ENCODE measurements at places on chromosomes 3 and 15.

DNA sequence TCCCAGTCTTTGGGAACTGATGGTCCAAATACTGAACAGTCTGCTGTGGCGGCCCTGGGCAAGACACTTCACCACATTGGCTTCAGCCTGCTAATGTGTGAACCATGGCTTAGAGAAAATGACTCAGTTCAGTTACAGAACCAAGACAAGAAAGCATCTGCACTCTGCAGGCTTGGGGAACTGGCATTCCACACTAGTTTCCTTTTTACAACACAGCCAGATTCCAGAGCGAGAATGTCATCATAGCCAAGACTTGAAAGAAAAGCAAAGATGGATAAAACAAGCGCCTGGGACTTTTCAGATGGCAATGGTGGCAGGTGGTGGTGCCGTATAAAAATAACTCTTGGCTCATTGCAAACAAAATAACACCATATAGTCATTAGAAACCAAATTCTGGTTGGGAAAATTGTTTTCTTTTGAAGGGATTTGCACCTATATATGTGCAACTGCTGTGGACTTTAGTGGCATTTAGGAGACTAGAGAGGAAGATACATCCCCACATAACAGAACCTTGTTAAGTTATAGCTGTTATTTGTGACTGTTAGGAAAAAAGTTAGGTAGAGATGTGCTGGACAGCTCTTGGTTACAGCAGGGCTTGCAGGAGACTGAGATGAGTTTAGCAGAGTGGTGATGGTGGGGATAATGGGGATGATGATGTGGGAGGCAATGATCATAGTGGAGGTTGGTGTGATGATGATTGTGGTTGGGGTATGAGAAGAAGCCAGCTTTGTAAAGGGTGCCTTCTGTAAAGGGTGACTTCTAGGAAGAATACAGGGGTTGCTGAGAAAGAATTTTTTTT is 273.6 kb downstream of the THRB start:
- DNase-seq, result peak; percentile 78

GRCh38 chr3:112579232-112579631 is 17.4 kb downstream of the SLC35A5 start:
- no peak for DNase-seq

DNA sequence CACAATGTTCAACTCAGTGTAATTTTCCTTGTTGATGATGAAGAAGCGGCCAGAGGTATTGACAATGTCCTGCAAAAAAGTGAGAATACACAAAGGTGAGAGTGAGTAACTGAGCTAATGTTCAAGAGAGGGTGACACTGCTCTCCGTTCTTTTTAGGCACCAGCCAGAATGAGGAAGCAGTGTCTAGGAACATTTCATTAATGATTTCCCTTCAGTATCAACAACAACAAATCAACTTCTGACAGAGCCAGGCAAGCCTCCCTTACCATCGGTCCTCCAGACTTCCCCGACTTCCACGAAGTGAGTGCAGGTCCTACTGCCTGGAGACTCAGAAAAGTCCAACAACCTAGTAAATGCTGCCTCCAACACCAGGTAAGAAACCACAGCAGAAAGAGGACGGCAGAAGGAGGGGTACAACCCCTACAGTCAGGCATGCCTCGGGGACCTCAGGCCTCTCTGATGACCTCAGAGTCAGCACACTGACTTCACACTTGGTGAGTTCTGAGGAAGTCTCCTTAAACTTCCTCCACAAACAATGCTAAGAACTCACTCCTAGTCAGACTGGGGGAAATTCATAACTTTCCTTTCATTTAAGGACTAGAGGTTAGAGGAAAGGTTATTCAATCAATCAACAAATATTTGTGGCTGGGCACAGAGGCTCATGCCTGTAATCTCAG is 62.7 kb downstream of the NPTN start:
- DNase-seq, result no peak

DNA sequence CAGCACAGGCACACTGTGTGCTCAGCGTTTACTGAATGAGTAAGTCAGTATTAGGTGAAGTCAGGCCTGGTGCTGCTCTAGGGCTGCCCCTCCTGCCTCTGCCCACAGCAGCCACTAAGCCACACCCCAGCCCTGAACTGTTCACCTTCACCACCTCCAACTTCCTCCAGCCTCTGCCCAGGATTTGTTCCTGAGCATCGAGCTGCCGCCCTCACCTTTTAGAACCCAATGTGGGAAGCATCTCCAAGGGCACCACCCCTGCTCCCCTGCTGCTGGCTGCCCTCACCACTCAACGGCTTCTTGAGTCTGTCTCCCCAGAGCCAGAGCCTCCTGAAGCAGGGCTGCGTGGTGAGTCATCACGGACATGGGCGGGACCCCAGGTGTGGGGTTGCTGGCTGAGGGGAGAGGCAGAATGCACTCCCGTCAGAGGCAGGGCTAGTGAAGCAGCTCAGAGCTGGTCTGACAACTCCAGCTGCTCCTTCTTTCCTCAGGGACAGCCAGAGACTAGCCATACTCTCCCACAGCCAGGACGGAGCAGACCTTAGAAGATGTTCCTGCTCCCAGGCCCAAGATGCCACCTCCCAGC is 5.8 kb downstream of the HYAL2 start:
- no peak for DNase-seq

DNA sequence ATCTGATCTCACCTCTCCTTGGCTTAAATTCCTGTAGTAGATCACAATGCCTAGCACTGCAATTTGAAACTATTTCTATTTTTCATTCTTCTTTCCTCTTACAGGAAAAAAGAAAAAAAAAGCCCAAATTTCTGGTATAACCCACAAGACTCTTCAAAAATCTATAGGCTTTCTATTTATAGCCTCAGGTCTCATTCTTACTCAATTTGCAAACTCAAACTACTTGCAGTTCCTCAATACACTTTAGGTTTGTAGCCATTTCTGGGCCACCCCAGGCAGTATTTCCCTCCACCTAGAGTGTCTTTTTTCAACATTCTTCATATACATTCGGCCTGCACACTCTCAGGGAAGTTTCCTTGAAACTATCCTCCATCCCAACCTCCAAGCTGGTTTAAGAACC is 169.0 kb downstream of the TBC1D5 start:
- no peak for DNase-seq

GRCh38 chr15:80579611-80580010 is 115.5 kb upstream of the ABHD17C start:
- DNase-seq, result no peak

- DNase-seq, result peak; percentile 86
Measured at GRCh38 chr3:178382449-178383061, 153.7 kb upstream of the KCNMB2 start.

DNA sequence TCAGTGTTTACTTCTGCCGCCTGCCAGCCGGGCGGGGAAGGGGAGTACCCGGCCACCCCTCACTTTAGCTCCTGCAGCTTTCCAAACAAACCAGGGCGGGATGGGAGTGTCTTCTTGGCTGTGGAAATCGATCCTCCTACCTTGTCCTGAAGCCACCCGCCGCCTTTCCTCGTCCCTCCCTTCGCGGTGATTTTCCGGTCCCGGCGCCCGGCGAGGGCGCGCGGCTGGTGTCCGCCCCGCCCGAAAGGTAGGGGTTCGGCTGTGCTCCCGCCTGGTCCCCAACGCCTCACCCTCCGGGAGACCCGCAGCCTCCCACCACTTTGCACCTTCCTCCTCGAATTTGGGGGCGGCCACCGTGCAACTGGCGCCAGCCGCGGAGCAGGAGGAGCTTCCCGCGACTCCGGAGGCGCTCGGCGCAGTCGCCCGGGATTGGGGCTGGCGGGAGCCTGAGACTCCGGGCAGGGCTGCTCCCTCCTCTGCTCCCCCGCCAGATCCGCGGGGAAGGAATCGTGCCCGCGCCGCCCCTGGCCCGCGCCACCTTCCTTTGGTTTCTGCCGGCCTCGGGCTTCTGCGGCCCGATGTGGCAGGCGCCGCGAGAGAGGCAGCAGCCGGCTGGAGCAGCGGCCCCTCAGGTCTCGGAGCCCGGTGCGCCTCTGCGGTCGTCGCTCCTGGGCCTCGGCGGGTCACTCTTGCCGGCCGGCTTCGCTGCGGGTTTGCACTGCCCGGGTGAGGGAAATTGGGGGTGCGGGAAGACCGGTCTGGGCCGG is 30.7 kb upstream of the ST3GAL6 start:
- no peak for DNase-seq

DNA sequence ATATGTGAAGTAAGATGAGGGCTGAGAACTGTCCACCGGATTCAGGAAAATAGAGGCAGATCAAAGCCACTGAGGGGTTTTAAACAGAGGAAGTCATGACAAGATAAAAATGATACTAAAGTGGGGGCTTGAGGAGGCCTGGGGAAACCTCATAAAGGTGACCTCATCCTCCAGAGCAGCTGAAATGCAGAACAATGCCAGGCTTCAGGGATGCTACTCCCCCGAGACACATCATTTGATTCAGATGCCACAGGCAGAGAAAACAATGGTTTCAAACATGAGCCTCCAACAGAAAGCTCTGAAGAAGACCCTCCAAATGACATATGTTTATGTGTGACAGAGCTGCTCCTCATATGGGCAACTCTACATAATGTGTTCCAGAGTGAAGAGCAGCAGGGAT is 6.4 kb downstream of the CFAP20DC start:
- no peak for DNase-seq

GRCh38 chr3:153513236-153513635 is 351.2 kb downstream of the RAP2B start:
- DNase-seq, result no peak

- no peak for DNase-seq
Measured at GRCh38 chr15:58957101-58957973, 23.9 kb upstream of the SLTM start.

Measured in retinal pigment epithelial cell (primary cell).